Stimulated activated CD4-positive, alpha-beta T cell treated with anti-CD3 and anti-CD28 coated beads, TNF-alpha, amount 100 ng/mL, for 24 hours (primary cell): ENCODE measurements at places on chromosomes 16 and 17.

GRCh38 chr17:28716740-28717577 is 709 bp downstream of the RAB34 start:
- no peak for DNase-seq

- no peak for DNase-seq
These were observed 26.1 kb downstream of the GAS7 start for GRCh38 chr17:10172241-10172741.

GRCh38 chr17:45306094-45306493 is 10.7 kb downstream of the MAP3K14 start:
- DNase-seq: no peak

- no peak for DNase-seq
These were observed 40.0 kb upstream of the DLX4 start for GRCh38 chr17:49928837-49929475.

DNA sequence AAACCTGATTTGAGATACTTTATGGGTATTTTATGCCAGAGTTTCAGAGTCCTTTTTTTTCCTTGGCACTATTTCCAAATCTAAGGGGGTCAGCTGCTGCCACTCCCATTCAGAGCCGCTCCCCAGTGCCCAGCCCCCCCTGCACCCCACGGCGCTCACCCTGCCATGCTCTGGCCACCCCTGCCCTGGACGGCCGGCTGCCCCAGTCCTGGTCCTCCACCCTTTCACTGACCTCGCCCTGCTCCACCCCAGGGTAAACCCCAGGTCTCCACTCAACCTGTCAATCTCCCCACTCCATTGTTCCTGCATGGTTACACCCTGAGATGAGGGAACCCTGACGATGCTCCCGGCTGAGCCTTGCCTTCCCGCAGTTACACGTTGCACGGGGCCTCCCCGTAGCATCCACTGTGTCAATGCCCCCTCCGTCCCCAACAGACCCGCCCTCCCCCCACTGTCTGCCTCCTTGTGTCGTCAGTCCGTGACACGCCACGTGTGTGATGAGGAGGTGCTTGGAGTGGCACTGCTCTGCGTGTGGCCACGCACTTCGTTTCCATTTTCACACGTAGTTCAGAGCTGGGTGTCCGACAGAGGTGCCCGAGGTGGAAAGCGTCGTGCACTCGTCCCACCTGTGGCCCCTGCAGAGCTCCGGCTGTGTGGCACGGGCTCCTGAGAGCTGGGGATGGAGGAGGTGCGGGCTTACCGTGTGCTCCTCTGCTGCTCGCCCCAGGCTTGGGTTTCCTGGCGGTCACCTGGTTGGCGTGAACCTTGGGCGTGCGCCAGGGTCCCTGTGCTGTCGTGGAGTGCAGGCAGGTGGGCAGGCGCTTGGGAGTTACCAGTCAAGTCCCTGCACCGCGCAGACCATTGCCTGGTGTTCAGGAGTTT is 116.5 kb downstream of the BANP start:
- DNase-seq: no peak

GRCh38 chr16:65663774-65664173 is 541.9 kb upstream of the CDH11 start:
- DNase-seq: no peak

DNA sequence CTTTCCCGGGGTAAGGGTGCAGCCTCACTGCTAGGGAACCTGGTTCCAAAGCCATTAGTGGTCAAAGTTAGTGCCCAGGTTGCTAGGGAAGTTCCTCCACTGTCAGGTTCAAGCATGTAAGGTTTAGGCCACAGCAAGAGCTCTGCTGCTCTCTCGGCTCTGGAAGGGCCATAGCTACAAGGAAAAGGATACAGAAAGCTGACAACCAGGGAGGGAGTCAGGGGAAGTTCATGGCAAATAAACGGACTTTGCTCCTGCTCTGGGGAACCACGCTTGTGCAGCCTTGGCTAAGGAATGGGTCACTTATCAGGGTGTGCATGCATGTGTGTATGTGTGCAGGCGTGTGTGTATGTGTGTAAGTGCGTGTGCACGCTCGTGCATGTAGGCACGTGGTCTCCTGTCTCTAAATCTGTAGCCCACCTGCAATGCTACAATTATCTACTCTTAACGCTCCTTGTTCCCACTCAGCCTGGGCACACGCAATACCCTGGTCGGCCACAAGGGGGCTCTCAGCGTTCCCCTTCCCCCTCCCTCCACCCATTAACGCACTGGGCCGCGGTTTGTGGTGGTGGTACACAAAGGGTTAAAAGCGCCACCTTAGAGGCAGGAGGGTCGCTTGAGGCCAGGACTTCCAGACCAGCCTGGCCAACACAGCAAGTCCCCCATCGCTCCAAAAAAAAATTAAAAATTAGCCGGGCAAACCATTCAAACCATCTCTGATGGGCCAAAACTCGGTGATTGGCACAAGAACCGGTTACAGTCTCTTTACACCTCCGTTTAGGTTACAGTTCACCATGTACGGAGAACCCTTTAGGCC is 48.4 kb upstream of the KDM8 start:
- DNase-seq: peak; percentile 77

DNA sequence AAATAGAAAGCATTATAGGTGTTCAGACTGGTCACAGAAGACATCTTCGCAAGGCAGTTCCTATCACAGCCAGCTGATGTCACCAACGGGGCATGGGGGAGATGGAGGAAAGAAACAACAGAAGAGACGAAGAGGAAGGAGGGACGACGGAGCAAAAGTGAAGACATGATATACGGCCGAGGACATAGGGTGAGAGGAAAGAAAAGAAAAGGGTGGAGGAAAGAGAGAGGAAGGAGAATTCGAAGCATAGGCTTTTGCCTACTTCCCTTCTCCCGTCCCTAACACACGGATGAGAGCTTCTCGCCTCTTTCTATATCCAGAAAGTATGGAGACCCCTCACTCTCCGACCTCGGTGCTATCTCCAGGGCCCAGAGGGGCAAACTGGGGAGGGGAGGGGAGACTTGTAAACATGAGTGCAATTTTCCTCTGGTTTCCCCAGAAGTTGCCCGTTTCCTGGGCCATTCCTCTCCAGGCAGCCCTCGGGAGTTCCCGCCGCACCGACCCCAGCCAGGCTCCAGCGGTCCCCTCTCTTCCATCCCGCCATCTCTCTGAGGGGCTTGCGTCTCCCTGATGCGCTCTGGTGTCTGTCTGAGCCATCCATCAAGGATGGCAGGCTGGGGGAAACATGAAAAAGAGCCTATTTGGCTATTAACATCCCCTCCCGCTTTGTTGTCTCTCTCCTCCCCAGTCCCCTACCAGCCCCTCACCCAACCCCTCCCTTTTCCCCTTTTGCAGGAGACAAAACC is 26.0 kb downstream of the COPZ2 start:
- DNase-seq: no peak

- DNase-seq: no peak
These were observed 12.2 kb downstream of the GALNS start for GRCh38 chr16:88844419-88845036.

- no peak for DNase-seq
These were observed at the start of gene ATP2A1 for GRCh38 chr16:28878083-28878926. Gene ATP2A1, plus strand, starts transcription at chr16:28878488. Its CDS starts 184 bp downstream, at chr16:28878672.
